ENCODE measurements at places on chromosomes 7 and 10.
A peak's percentile ranks its signal among the peaks of the same experiment; 100 is the strongest.

DNA sequence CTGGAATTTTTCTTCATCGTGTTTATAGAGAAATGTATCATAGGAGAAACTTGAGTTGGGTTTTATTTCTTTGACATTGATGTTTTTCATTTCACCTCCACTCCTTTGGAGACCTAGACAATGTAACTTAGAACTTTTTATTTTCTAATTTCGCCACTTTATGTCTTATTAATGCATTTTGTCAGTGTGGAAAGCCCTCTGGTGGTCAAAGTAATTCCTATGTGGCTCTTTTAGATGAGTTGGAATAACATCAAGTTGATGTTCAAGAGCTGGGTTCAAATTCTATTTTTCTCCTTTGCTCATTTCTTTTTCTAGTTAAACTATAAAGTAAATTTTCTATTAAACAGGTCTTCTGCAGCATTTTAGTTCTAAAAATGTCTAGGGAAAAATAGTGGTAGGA, 478.6 kb downstream of the LRMDA start:
- DNase-seq, result peak; percentile 32

- no peak for DNase-seq
These were observed 530.9 kb upstream of the POM121L12 start for GRCh38 chr7:52504561-52504960.

DNA sequence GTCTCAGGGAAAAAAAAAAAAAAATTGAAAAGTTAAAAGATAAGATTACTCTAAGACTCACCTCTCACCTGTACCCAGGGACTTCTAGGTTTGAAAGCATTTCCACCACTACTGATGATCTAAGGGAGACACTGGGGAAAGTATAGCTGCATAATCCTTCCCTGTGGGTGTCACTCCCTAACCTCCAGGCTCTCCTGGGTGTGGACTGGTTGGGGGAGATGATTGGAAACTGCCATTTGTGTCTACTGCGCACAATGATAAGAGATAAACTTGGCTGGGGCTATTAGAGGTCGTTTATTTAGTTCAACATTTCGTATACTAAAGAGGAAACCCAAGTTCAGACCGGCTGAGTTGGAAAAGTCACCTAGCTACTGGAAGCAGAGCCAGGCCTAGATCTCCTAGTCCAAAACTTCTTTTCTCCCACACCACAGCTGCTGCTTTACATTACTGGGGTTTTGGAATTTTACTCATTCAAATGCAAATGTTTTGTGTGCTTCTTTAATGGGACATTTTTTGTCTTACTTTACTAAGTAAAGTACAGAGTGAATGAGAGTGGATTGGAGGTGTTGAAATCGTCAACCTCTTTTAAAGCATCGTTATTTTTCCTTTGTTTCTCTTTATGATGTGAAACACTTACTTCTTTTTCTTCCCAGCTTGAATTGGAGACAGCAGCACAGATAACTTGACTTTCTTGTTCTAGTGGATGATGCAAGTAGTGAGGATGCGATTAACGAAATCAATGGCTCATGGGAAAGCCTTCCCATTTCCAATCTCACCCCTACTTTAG, 22.3 kb upstream of the SEC61G start:
- no peak for DNase-seq

- DNase-seq, result no peak
These were observed 189.2 kb downstream of the CAMK1D start for GRCh38 chr10:12538491-12538995.

GRCh38 chr7:27970350-27970749, 210.2 kb downstream of the JAZF1 start:
- DNase-seq, result no peak

DNA sequence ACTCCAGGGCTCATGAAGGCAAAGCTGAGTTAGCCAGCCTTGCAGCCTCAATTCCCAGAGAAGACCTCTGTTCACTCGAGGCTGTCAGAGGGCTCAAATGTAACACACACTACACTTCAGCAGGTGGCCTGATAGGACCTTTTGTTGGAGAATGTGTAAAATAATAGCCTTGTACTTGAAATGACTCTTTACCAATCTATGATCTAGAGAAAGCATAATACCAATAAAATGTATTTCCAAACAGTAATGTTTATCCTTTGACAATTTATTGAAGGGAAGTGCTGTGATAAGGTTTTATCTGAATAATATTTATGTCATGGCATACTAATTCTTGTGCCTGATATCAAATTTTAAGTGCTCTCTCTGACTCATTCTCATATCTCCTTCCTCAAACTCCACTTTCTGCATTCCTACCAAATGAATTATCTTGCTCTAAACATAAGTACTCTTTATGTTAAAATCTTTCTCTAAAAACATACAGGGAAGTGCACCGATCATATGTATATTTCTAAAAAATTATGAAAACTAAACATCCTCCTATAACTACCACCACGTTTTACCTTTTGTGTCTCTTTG, 20.9 kb downstream of the CYP3A7 start:
- DNase-seq, result no peak

- no peak for DNase-seq
These were observed 22.6 kb upstream of the DIP2C start for GRCh38 chr10:712089-712488.

GRCh38 chr10:50447691-50448090, 176.1 kb downstream of the SGMS1 start:
- no peak for DNase-seq

- DNase-seq, result peak; percentile 85
These were observed 17.5 kb downstream of the HKDC1 start for GRCh38 chr10:69237528-69238159.

GRCh38 chr7:155252444-155252887, 45.2 kb upstream of the INSIG1 start:
- DNase-seq, result no peak

GRCh38 chr10:14476006-14476405, 145.3 kb upstream of the FRMD4A start:
- DNase-seq, result no peak

- no peak for DNase-seq
These were observed 203.6 kb downstream of the TCERG1L start for GRCh38 chr10:131107970-131108369.

DNA sequence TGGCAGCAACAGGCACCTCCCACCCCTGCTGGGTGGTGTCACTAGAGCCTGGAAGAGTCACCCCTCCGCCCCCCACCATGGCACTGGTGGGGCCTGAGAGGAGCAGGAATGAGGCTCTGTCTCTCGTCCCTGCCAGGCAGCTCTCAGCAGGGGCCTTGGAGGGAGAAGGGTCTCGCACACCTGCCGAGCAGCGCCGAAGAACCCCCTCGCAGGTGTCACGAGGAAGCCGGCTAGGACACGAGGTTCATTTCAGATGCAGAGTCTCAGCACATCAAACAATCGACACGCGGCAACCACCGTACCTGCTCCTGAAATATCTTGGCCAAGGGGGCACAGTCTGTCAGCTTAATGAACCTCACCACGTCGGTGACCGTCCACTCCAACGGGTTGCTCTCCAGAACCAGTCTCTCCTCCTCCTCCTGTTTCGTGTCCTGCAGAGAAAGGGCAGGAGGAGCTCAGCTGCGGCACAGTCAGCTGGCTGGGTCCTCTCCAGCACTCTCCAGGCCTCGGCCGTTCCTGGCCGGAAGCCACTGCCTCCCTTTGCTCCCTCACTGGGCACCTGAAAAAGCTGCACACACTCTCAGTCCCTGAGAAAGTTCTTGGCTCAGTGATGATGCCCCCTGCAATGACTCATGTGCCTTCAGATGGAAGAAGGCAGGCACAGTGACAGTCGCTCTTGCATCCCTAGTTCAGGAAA, 240.1 kb downstream of the SFMBT2 start:
- DNase-seq, result no peak

DNA sequence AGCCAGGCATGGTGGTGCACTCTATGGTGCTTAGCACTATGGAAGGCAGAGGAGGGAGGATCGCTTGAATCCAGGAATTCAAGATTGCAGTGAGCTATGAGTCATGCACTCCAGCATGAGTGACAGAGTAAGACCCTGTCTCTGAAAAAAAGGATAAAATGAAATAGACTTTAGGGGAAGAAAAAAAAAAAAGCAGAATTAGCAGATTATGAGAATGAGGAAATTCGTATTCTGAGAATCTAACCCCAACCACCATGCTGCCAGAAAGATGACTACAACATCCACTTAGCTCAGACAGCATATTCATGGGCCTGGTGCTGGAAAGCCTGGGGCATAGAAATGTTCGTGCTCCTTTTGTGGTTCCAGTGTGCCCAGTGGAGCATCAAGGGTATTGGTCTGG, 63.3 kb downstream of the TMEM26 start:
- no peak for DNase-seq

DNA sequence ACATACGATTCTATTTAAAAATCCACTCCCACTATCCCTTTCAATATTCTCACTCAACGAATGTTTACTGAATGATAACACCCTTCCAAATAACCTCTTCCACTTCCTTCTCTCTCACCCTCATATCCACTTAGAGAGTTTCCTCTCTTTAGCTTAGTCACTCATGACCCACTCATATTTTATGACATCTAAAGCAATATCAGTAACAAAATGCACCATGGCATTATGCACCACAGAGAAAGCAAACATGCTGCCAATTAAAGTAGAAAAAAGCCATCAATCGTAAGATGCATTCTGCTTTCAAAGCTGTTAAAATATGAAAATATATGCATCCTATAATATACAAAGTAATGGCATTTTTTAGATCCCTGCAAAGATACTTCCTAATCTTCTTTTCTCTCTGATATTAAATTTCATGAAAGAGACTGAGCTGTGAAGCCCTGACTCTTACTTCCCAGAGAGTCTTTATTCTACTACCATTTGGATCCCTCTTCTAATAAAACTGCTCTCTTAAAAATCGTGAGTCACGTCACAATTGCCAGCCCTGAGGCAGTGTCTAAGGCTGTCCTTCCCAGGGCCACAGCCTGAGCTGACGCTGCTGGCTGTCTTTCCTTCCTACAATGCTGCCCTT, 283.0 kb upstream of the KLF6 start:
- DNase-seq, result no peak

DNA sequence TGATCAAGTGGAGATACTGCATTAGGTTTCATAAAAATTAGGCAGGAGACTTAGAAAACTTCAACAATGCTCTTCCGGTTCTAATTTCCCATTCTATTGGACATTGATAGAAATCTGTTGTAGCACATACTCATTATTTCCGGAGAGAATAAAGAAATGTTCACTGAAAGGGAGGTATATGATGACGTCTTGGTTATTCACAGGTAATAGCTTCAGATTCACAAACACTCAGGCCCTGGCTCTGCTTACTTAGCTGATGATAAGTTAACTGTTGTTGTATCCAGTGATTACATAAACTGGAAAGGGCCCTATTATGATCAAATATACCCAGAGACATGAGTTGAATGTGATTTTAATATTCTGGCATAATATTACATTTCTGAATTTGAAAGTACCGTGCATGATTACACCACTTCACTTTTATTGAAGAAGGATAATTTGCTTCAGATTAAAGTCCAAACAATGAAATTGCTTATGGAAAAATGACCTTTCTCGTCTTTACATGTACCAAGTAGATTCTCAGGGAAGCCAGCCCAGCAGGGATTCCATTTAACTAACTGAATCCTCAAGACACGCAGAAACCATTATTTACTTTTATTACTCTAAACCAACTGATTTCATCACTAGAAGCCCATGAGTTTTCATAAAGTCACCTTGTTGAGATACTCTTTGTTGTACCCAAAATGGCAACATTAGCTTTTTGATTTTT, 288.0 kb upstream of the PITRM1 start:
- DNase-seq, result no peak

GRCh38 chr7:142380069-142380468, 122.2 kb upstream of the PRSS58 start:
- DNase-seq, result no peak

GRCh38 chr10:133401500-133401899, 7.5 kb downstream of the MTG1 start:
- no peak for DNase-seq

DNA sequence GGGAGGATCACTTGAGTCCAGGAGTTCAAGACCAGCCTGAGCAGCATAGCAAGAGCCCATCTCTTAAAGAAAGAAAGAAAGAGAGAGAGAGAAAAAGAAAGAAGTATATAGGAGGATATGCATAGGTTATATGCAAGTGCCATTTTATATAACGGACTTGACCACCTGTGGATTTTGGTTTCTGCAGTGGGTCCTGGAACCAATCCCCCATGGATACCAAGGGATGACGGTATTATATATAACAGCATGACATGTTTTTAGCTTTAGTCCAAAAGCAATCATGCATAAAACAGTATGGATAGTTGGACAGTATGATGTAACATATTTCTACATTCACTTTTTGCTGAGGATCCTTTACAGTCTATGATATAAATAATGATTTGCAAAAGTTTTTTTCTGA, 45.3 kb downstream of the DLD start:
- DNase-seq, result no peak

- DNase-seq, result no peak
These were observed 43.3 kb downstream of the GPR37 start for GRCh38 chr7:124722292-124722691.

DNA sequence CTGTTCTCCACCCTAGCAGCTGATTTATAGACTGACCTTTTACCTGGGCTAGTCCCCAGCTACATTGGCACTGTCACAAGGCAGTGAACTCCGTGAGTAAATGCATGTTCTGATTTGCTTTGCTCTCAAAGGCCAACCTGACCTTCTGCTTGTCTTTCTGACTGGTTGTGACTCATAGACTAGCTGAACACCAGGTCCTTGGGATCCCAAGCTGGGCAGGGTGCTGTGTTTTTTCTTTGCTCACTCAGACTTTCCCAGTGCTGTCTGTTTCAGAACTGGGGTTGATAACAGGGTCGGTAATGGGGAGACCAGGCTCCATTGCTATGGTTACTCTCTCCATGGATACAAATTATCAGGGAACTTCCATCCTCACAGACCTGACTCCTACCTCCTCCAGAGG, 35.0 kb downstream of the EVX1 start:
- no peak for DNase-seq

- DNase-seq, result no peak
These were observed 165.2 kb upstream of the PTER start for GRCh38 chr10:16271571-16271970.

DNA sequence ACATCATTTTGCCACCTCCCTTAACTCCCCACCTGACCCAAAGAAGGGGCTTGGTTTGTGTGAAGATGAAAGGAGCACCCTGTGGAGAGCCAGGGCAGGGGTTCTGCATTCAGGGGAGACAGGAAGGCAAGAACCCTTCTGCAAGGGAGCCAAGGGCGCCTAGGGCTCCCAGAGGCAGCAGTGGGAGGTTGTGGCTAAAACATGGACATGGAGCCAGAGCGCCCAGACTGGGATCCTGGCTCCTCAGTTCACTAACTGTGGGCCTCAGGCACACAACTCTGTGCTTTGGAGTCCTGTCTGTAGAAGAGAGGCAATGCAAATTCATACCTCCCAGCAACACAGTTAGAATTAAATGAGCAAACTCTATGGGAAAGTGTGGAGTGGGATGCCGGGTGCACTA, 123.1 kb upstream of the MACROH2A2 start:
- no peak for DNase-seq

DNA sequence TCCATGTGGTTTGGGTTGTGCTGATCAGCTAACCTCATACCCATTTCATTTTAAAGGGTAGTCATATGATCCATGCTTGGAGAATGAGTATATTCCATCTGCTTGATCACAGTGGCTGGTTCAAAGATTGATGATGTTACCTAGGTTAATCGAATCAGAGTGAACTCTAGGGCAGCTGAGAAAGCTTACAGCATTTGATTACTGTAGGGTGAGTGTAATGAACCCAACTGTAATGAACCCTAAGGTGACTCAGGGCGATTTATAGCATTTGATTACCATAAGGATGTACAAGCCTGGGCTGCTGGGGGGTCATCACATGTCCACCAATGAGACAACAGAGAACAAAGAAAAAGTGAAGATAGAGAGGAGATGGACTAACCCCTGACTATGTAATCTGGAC, 523.1 kb downstream of the ADRA2A start:
- no peak for DNase-seq

- no peak for DNase-seq
These were observed 332.7 kb upstream of the MGMT start for GRCh38 chr10:129134371-129134770.
